Left renal cortex interstitium (tissue), 4 donors: ENCODE measurements at places on chromosomes 2 and 18. TPM values are rescaled to one million over a fixed set of nuclear protein-coding genes. Genes with fewer than 3 reads are reported as not detected.

GRCh38 chr2:48249025-48249424 lies 280.9 kb upstream of the STON1 start:
- DNase-seq: peak; percentile 47

DNA sequence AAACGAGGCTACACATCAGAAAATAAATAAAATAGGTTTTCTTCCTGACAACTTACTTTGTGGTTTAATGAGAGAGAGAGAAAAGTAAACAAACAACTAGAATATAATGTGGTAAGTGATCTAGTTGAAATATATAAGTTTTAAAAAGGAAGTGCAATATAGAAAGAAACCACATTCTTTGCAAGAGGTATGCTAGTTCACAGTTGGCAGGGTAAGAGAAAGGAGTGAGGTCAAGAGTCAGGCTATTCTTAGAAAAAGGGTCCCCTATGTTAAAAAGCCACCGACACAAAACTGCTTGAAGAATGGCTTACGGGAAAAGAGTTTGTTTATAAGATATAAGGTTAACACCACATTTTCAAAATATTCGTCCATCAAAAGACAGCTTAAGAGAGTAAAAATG lies 462.1 kb downstream of the ERBB4 start:
- no peak for DNase-seq

DNA sequence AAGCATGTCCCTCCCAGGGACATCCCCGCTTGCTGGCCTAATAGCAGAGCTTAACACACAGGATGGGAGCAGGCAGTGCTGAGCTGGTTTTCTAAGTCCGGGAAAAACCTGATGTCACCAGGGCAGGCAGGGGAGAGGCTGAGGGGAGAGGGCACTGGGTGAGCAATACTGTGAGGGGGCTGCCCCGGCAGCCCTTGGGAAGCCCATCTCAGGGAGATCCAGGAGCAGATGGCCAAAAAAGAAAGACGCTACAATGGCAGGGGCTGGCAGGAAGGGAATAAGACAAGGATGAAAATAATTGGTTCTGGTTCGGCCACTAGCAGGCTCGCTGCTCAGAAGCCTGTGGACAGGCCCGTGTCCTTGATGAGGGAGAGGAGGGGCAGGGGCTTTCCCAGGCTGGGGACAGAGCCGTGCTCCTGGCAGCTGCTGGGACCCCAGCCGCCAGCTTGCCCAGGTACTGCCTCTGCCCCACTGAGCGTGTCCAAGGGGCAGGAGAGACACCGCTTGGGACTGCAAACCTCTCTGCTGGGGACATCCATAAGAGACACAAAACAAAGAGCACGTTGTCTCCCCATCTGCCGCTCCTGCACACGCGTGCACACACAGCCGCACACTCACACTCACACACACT lies 30.2 kb downstream of the SMAD7 start:
- DNase-seq: no peak

DNA sequence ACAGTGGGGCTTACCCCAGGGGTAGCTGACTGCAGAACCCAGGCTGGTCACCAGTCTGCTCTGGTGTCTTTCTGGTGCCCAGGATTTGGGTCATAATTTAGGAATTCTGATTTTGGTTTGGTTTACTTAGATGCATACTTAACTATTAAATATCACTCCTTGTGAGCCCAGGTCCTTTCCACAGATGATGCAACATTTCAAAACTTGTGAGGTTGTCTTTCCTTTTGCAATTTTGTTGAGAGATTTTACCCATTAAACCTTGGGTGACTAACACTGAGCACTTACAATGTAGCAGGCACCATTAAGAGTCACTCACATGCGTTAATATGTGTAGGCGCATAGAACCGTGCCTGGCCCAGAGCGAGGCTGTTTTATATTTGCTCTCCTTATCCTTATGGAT lies 61.8 kb upstream of the RPL31 start:
- no peak for DNase-seq

OTOS gene
- 0.24 TPM for polyA plus RNA-seq

GRCh38 chr2:215609089-215610032 lies 173.5 kb upstream of the FN1 start:
- DNase-seq: no peak

LIMS2 gene
- polyA plus RNA-seq: 19.3 TPM

DNA sequence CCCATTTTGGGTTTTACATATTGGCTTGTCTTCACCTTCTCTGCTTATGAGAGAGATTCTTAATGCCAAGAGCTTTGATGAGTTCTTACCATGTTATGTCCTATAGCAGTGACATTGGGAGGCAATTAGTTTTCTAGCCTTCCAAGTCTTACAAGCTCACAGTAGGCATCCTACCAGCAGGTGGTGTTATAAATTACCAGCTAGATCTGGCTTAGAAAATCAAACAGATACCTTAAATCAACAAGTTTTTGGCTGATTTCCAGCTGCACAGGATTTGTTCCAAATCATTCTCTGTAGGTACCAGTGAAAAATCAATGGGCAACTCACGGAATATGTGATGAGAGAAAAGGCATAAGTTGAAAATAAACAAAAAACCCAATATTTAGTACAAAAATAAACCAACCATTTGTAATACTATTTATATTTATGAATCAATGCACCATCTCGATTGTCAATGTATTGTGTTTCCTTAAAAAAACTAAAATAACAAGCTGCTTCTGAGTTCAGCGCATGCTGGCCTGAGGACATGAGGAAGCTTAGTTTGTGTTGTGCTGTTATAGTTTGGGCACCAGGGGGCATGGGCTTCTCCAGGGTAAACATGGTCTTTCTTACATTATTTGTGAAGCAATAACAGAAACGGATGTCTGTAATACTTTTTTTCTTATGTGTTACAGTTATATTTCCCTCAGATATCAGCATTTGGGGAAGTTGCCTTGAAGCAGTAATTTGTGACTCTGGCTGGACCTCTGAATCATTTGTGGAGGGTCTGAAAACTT lies 34.1 kb upstream of the NXPH2 start:
- DNase-seq: no peak
